ENCODE measurements at places on chromosomes 13 and 19.

DNA sequence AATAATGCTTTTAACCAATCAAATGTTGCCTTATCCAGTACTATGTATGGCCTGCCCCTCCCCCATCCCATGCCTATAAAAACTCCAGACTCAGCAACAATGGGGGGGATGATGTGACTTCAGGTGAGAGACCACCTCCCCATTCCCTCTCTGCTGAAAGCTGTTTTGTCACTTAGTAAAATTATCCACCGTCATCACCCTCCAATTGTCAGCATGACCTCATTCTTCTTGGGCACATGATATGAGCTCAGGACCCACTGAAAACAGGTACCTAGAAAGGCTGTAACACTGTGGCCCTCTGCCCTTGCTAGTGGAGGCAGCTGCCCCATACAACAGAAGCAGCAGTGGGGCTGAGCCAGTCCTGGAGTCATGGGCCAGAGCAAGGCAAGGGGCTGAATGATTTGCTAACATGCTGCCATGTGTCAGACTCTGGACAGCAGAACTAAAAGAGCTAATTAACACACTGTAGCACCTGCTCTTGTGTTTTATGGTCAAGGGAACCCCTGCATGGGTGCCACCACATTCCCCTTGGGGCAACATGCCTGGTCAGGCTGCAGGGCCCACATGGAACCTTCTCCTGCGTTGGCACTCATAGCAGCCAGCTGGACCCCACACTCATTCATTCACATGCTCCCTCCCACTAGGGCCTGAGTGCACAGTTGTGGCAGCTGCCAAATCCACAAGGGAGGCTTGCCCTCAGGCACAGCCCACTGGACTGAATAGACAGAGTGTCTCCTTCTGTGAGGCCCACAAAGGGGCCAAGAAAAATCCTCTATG, 722.2 kb upstream of the PCDH20 start:
- no peak for DNase-seq

GRCh38 chr13:58587183-58587582, 955.6 kb downstream of the PCDH17 start:
- no peak for DNase-seq

DNA sequence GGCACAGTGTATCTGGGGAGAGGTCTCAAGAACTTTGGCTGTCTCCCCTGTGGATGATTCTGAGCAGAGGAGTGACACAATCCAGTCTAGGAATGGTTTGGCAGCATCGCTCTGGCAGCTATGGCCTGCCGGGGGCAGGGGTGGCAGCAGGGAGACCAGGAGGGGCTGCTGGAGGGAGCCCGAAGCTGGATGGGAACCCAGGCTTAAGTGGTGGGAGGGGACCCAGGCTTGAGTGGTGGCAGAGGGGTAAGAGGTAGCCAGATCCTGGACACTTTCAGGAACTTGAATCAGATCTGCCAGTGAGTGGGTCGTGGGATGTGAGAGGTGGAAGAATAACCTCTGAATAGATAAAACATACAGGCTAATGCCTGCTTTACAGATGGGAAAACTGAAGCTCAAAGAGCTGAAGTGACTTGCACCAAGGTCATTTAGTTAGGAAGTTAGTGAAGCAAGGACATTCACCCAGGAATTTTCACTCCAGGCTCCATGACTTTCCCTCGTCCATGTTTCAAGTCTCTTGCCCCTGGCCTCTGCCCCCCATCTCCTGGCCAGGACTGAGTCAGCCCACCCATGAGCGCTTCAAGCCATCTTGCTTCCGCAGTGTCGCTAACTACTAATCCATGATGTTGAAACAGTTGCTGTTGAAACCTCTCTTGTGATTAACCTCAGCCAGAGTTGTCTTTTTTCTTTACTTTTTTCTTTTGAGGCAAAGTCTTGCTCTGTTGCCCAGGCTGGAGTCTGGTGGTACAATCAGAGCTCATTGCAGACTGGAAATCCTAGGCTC, 29.9 kb upstream of the C1QTNF9 start:
- no peak for DNase-seq

DNA sequence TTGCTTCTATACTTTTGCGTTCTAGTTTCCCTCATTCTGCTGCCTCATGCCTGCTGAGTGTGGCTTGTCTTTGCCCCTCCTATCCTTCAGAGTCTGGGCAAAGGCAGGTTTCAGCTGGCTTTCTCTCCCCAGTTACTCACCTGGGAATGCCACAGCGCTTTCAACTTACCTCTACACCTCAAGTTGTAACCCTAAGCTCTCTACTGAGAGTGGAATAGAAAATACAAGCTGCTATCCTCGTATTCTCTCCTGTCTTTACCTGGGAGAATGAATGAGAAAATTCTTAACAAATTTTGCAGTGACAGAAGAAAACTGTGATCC, 316.3 kb upstream of the KLF12 start:
- no peak for DNase-seq

DNA sequence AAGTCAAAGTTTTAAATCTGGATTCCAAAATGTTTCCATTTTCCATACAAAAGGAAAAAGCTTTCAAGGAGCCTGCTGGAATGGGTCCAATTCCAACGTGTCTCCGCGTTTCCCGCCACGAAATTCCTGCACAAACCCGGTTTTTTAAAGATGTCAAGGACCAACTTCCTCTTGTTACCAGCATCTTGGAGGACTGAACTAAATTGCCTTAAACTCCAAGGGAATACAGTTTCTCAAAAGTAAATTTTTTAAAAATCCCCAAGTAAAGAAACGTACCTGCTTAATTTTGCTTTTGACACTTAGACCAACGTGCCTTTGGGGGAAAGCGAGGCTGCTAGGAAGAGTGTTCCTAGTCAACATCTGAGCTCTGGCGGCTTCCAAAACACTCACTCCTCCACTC, 12.3 kb upstream of the SOX1 start:
- DNase-seq = no peak

GRCh38 chr13:45545686-45546409, 69.7 kb downstream of the ERICH6B start:
- no peak for DNase-seq
